Thymus (tissue), 14 donors: ENCODE measurements at places on chromosomes 5 and 9.

DNA sequence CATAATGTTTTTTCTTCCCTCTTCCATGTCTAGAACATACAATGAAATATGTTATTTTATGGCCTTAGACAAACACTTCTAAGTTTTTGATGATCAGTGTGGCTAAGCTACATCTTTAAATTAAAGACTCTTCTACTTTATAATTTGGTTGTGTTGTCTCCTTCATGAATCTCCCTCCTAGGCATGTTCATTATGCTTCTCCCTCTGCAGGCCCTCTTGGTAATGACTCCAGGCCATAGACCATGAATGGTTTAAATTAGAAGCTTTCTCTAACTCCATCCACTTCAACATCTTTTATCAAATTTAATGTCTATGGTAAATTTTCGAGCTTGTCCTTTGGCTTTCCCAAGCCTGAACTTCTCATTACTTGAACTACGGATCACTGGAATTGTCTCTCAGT, 342.7 kb upstream of the ADAMTS16 start:
- DNase-seq, result no peak

DNA sequence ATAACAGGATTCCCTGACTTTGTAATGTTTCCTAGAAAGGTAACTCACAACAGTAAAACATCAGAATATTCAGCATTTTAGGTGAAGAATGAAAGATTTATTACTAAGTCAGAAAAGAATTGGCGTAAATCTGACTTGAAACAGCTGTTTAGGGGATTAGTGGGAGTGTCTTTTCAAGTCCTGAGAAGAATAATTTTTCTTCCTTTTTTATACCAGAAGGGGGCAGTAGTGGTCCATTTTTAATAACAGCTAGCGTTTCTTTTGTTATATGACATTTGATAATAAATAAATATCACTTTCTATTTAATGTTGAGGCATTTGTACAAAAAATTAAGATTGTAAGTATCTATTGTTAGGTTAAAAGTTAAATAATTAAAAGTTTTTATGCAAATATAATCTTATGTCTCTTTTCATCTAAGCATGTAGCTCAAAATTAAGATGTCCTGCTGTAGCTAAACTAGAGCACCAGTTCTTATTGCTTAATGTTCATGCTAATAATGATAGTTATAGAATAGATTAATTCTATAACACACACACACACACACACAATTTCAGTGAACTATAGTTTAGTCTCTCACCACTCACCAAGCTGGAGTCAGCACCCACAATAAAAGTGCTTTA, 258.7 kb upstream of the ARRDC3 start:
- no peak for DNase-seq

DNA sequence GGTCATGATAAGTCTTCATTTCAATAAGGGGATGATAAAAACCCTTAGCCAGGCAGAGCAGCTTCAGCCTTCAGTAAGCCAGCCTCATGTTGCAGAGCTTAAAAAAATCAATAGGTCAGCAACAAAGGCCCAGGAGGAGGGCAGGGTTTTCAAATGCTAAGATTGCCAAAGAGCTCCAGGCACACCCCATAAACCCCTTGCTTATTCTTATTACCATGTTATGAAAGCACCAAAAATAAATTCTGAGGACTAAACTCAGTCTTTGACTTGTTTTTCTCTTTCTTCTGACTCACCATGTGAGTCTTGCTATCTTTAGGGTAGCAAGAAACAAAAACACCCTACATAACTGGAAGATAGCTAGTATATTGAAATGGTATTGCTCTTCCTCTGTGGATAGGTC, 317.1 kb downstream of the KCTD16 start:
- no peak for DNase-seq

GRCh38 chr5:157747173-157747740, 3.7 kb downstream of the LSM11 start:
- DNase-seq, result no peak

DNA sequence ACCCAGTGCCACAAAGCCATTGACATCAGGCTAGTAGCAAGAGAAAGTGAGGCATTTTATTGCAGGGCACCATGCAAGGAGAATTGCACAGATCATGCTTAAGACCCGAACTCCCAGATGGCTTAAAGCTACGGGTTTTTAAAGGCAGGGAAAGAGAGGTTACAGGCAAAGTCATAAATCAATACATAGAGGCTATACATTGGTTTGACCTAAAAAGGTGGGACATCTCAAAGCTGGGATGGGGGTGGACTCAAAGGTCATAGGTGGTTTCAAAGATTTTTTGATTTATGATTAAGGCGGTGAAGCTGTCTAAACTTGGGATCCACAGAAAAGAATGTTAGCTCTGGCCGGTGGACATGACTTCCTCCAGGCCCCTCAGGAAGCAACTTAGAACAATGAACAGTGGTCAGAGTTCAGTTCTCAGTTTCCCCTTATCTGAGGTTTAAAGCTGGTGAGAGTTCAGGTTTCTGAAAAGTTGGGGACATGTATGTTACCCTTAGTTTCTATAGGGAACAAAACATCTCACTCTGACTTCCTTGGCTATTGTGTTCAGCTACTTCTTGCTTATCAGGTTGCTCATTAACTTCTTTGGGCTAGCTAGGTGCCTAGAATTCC, 6.0 kb upstream of the RBM22 start:
- DNase-seq, result no peak

- DNase-seq, result no peak
Measured at GRCh38 chr5:10306806-10307205, 896 bp downstream of the CMBL start.
